ENCODE measurements at places on chromosomes 1 and 21.

DNA sequence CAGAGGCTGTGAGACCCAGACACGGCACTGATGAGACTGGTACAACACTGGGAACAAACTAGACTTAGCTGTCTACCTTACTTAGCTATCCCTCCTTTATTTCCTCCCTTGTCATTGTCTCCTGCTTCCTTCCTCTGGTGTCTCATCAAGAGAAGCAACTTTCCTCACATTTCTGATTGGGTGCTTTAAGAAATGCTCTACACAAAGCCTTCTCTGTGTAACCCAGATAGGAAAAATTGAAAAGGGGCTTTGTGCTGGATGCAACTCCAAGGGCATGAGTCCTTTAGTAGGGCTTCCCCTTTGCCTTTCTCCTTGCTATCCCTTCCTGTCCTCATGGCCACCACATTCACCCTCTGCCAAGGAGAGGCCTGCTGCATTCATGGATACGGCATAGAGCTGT is 274.5 kb downstream of the VAV3 start:
- DNase-seq, result no peak

GRCh38 chr1:97006044-97006661 is 284.6 kb downstream of the PTBP2 start:
- no peak for DNase-seq

- DNase-seq, result peak; percentile 44
Measured at GRCh38 chr1:232578651-232579195, 51.2 kb downstream of the SIPA1L2 start.

- DNase-seq, result no peak
Measured at GRCh38 chr1:68276448-68276847, 44.1 kb upstream of the WLS start.

DNA sequence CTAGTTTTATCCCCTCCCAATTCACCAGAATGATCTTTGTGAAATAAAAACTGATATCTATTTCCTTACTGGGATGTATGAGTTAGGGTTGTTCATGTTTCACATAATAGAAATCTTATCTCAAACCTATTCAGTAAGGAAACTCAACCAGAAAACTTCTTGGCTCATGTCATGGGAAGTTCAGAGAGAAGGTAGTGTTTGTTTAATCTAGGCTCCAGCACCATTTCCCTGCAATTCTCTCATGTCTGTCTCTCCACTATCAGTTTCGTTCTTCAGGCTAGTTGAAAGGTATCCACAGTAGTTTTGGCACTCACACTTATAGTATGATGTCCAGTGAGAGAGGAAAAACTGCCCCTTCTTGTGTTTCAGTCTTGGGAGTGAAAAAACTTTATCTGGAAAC is 34.6 kb upstream of the UHMK1 start:
- no peak for DNase-seq

- no peak for DNase-seq
Measured at GRCh38 chr21:42009018-42009830, 936 bp downstream of the ZBTB21 start.
